ENCODE measurements at places on chromosomes 13 and 19. TPM values are rescaled to one million over a fixed set of nuclear protein-coding genes. Genes with fewer than 3 reads are reported as not detected.

GRCh38 chr19:2327773-2328400, 499 bp downstream of the LSM7 start:
- peak; percentile 90 for DNase-seq

- peak; percentile 2 for DNase-seq
Measured at GRCh38 chr13:78326633-78327032, 276.7 kb downstream of the POU4F1 start.

- DNase-seq: no peak
Measured at GRCh38 chr13:108345016-108345415, 75.5 kb downstream of the TNFSF13B start.

DNA sequence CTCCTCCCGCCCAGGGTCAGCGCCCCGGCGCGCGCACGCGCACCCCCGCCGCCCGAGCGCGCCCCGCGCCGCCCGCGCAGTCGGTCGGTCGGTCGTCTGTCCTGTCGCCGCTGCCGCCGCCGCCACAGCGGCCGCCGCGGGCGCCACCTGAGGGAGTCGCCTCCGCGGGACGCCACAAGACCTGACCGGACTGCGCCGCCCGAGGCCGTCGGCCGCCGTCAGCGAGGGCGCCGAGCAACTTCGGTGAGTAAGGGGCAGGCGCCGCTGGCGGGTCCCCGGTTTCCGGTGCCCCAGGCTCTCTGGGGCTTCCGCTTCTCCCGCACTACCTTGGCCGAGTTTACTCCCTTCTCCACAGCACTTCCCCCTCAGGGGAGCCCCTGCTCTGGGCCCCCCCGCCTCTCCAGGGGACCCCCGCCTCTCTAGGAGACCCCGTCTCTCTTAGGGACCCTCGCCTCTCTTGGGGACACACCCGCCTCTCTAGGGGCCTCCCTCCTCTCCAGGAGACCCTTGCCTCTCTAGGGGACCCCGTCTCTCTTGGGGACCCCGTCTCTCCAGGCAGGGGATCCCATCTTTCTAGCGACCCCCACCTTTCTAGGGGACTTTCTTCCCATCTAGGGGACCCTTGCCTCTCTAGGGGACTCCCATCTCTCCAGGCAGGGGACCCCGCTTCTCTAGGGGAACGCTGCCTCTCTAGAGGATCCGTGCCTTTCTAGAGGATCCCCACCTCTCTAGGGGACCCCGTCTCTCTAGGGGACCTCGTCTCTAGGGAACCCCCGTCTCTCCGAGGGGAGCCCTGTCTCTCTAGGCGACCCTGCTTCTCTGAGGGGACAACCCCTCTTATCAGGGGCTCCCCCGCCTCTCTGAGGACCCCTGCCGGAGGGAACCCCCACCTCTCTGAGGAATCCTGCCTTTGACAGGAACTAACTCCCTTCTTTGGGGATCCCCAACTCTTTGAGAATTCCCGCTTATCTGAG, 19.3 kb upstream of the GATAD2A start:
- no peak for DNase-seq

DNA sequence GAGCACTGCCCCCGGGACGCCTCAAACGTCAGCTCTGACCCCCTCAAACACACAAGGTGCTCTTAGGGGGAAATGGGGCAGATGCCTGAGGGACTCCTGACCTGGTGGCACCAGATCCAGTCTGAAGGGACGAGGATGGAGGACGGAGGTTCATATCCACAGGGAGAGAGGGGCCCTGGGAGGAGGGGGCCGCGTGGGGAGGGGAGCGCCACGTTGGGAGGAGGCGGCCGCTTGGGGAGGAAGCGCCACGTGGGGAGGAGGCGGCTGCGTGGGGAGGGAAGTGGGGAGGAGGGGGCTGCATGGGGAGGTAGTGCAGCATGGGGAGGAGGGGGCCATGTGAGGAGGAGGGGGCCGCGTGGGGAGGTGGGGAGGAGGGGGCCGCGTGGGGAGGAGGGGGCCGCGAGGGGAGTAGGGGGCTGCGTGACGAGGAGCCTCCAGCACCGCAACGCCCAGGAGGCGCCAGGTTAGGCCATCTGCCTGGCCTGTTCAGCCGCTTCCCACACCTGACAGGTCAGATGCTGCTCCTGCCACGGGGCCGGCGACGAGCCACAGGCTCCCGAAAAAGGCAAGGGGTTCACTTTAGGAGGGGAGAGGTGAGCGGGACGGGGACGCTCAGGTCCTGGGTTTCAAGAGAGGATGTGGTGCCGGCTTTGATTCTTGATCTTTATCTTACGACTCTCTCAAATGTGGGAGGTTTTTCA, 36.7 kb upstream of the C13orf46 start:
- DNase-seq: no peak

DNA sequence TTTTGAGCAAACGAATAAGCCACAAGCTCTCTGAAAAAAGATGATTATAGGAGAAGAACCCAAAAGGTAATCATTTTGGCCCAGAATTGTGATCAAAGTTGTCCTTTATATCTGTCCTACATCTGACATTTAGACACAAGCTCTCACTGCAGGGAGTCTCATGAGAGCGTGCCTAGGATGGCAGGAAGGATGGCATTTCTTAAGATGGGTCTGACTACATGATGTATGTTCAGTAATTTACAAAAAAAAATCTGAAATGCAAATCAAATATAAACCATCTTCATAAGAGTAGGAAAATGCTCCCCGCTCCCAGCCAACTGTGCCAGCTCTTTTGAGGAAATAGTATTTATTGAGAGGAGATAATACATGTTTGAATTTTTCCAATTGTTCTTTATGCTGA, 81.0 kb upstream of the MBNL2 start:
- no peak for DNase-seq

DNA sequence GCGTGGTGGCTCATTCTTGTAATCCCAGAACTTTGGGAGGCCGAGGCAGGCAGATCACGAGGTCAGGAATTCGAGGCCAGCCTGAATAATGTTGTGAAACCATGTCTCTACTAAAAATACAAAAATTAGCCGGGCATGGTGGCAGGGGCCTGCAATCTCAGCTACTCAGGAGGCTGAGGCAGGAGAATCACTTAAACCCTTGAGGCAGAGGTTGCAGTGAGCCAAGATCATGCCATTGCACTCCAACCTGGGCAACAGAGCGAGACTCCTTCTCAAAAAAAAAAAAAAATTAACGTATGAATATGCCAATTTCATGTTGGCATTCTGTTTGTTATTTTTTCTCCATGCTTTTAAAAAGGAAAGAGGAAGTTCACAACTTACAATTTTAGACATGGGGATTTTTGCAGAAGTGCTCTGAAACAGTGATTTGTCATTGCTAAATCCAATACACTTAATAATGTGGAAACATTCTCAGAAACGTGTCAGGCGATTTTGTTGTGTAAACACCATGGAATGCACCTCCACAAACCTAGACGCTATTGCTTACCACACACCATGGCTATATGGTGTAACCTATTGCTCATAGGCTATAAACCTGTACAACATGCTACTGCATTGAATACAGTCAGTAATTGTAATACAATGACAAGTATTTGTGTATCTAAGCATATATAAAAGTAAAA, 115.9 kb upstream of the PCDH20 start:
- no peak for DNase-seq

DNA sequence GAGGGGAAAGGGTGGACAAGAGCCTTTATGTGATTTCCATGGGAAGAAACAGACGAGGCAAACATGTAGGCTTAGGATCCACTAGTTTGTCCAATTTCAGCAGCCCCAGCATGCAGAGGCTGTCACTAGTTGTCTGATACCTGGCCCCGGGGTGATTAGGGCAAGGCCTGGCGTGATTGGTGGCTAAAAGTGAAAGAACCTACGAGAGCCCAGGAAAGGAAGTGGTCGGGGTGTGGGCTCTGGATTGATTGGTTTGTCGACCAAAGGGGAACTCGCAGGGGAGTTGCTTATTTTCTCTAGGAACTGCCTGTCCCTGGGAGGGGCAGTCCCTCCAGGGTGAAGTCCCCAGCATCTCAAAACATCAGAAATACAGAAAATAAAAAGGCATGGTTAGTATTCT, 64.2 kb upstream of the UQCRFS1 start:
- no peak for DNase-seq

DNA sequence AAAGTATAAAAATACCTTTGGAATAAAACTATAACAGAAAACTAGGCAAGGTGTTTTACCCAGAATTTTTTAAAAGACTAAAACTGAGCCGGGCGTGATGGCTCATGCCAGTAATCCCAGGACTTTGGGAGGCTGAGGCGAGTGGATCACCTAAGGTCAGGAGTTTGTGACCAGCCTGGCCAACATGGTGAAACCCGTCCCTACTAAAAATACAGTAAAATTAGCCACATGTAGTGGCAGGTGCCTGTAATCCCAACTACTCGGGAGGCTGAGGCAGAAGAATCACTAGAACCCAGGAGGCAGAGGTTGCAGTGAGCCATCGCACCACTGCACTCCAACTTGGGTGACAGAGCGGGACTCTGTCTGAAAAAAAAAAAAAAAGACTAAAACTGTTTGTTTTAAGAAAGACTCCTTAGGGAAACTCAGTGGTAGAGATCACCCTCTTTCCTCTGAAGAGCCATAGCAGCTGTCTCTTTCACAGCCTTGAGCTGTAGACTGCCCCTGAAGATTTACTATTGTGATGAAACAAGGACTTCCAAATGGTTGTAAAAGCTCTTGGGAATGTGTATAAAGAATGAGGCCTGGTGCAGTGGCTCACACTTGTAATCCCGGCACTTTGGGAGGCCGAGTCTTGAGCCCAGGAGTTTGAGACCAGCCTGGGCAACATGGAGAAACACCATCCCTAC, 14.7 kb upstream of the KCTD4 start:
- no peak for DNase-seq

DNA sequence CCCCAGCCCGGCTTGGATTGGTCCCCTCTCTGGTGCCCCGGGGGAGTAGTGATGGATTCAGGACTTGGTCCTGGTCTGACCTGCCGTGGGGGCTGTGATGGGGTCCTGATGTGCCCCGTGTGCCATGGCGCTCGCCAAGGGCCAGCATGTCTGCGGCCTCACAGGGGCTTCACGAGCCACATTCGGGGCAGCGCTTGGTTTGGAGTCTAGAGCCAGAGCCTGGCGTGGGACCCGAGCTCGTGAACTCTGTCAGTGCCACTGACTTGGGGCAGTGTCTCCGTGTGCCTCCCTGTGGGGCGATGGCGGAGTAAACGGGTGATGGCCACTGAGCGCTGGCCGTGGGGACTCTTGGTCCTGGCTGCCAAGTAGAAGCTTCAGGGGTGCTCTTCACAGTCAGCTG, 17.1 kb downstream of the KDM4B start:
- no peak for DNase-seq

DNA sequence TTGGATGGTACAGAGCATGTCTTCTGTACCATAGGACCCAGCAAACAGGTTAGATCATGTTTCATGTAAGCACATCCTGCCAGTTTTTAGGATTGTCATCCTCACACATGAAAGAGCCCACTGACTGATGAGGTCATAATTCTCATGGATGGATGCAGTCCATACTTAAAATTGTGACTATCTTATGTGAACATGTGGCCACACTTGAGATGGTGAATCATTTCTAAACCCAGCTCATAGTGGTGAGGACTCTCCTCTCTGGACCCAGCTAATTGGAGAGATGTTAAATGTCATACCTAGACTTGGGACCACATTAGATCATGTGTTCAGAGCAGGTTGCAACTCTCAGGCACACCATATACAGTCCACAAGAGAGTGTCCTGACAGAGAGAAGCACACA, 24.8 kb upstream of the ZNF254 start:
- DNase-seq: no peak

DNA sequence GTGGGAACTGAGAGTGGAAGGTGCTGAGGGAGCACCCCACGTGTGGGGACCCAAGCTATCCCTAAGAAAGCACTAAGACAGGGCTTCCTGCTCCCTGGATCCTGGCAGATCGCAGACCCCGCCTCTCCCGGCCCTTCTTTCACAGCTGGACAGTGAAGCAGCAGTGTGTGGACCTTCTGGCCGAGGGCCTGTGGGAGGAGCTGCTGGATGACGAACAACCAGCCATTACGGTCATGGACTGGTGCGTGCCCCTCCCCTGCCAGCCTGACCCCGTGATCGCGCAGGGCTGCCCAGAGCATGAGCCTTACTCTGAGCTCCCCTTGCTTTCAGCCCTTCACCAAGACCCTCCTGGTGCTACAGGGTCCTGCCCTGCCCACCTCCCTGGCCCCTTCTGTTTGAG, 2.3 kb downstream of the NCCRP1 start:
- peak; percentile 46 for DNase-seq

DNA sequence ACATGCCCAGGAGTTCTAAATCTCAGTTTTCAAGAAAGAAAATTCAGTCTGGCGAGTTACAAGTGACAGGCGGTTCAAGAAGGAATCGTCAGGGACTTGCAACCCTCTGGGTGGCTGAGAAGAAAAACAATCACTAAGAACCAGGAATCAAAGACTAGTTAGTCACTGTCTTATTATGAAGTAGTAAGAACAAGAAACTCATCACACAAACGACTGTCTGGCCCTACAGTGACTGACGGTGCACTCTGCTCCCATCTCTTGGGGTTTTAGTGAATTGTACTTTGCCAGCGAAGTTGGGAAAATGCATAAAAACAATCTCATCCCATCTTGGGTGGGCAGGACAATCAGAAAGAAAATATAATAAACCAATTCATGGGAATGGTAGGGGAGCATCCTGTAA, 63.7 kb upstream of the SACS start:
- no peak for DNase-seq

DNA sequence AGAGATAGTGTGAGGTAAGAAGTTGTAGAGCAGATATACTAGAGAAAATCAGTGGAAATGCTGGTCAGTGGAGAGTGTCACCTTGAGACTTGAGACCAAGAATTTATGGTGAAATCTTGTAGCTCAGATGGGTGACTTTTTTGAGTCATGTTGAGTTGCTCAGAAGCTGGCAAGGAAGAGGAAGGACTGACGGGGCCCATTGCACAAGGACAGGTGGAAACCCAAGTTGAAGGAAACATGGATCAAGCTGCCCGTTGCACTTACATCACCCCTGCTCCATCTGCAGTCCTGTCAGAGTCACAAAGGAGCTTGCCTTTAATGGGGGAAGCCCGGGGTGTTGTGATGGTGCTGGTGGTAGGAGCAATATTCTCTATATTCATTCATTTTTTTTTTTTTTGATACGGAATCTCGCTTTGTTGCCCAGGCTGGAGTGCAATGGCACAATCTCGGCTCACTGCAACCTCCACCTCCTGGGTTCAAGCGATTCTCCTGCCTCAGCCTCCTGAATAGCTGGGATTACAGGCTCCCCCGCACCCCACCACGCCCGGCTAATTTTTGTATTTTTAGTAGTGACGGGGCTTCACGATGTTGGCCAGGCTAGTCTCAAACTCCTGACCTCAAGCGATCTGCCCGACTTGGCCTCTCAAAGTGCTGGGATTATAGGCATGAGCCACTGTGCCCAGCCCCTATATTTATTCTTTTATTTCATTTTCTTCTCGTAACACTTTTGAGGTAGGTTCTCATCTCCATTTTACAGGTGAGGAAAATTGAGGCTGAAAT, 27.4 kb downstream of the UBAC2 start:
- DNase-seq: no peak

GRCh38 chr13:25927932-25928331, 123.9 kb downstream of the SHISA2 start:
- DNase-seq: no peak

The GPC5 gene
- 0.34 TPM for total RNA-seq

The RNF225 gene
- not detected for total RNA-seq

The TNNI3 gene
- not detected for total RNA-seq

The TMEM205 gene
- total RNA-seq: 267 TPM

The SULT2A1 gene
- not detected for total RNA-seq

The CFAP97D2 gene
- not detected for total RNA-seq

Data from dermis blood vessel endothelial cell (primary cell).